Skeletal muscle tissue (tissue), 5 donors: ENCODE measurements at places on chromosomes 1 and 21. TPM values are rescaled to one million over a fixed set of nuclear protein-coding genes. Genes with fewer than 3 reads are reported as not detected.

The SARS1 gene
- 87.7 TPM for total RNA-seq

The KRTAP19-3 gene
- not detected for total RNA-seq

The CASQ1 gene
- total RNA-seq: 616 TPM

The IKBKE gene
- 2.6 TPM for total RNA-seq

The CFHR1 gene
- total RNA-seq: 1.6 TPM

The SLC22A15 gene
- total RNA-seq: under 0.01 TPM

The SLC5A3 gene
- 21.4 TPM for total RNA-seq

The PIGR gene
- total RNA-seq: under 0.01 TPM

The CPLANE2 gene
- total RNA-seq: 3.1 TPM

The TMCO2 gene
- total RNA-seq: not detected

The KANK4 gene
- 8.4 TPM for total RNA-seq

The SIK1 gene
- total RNA-seq: 3.1 TPM

The CD1B gene
- total RNA-seq: not detected

The GPATCH2 gene
- 15.7 TPM for total RNA-seq

The FCRL5 gene
- total RNA-seq: not detected

The DMBX1 gene
- total RNA-seq: not detected

The SPRR4 gene
- total RNA-seq: not detected

The AIDA gene
- 34.4 TPM for total RNA-seq

The FAM131C gene
- not detected for total RNA-seq

The FGR gene
- total RNA-seq: 2.6 TPM

The EPHA2 gene
- 5.2 TPM for total RNA-seq

The INSRR gene
- 0.52 TPM for total RNA-seq

The PKP1 gene
- 3.7 TPM for total RNA-seq

The CRYAA gene
- total RNA-seq: not detected

The COL6A2 gene
- 459 TPM for total RNA-seq

The NPPB gene
- 1.0 TPM for total RNA-seq

The COL9A2 gene
- total RNA-seq: 7.8 TPM

The PRKAA2 gene
- total RNA-seq: 56.9 TPM

The AMY1B gene
- not detected for total RNA-seq

The MANEAL gene
- 2.1 TPM for total RNA-seq

The ZNF593 gene
- 21.9 TPM for total RNA-seq

The PRR9 gene
- not detected for total RNA-seq

The DNM3 gene
- total RNA-seq: 2.6 TPM

The RGS13 gene
- under 0.01 TPM for total RNA-seq

The WNT9A gene
- 2.1 TPM for total RNA-seq
